Central memory CD4-positive, alpha-beta T cell (primary cell): ENCODE measurements at places on chromosomes 4 and X.

DNA sequence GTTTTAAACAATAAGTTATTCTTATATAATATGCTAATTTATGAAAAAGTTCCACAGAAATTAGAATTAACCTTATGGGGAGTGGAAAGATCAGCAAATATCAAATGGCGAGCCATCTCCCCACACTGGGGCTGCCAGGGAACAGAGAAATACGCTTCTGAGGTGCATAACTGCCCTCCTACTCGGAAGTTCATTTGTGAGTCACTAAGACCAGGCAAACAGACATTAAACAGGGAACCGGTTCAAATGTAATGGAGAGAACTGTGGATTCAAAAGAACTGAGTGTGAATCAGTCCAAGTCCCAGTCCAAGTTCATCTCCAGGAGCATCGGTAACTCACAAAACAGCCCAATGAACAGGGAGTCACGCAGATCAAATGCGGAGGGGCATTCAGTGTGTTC is 11.4 kb upstream of the S100G start:
- no peak for DNase-seq

DNA sequence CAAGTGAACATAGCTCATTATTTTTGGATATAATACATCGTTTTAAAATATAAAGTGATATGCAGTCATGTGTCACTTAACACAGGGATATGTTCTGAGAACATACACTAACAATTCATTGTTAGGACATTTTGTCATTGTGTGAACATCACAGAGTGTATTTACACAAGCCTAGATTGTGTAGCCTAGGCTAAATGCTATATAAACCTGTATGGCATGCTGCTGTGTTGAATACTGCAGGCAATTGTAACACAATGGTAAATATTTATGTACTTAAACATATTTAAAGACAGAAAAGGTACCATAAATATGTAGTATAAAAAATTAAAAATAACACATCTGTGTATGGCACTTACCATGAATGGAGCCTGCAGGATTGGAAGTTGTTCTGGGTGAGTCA is 44.9 kb upstream of the GPRIN3 start:
- DNase-seq: no peak

GRCh38 chr4:36652857-36653256 is 371.4 kb downstream of the DTHD1 start:
- no peak for DNase-seq

DNA sequence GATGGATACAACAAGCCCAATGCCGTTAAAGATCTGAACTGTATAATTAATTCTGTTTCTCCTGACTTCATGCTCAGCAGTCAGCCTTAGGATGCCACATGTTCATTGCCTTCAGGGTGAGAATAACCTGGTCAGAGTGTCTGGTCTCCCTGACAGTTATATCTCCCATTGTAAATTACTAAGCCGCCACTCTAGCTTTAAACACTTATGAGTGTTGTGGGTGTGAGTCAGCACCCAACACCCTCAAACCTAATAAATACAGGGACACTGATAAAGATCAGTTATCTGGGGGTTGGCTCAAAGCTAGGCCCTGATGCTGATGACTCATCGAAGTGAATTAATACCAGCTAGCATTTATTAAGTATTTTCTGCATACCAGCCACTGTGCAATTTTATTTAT is 64.9 kb upstream of the DYNLT3 start:
- no peak for DNase-seq

- no peak for DNase-seq
Observed at GRCh38 chr4:14368391-14368790, 633.9 kb upstream of the CPEB2 start.

- no peak for DNase-seq
Observed at GRCh38 chr4:98027827-98028226, 115.4 kb downstream of the STPG2 start.

DNA sequence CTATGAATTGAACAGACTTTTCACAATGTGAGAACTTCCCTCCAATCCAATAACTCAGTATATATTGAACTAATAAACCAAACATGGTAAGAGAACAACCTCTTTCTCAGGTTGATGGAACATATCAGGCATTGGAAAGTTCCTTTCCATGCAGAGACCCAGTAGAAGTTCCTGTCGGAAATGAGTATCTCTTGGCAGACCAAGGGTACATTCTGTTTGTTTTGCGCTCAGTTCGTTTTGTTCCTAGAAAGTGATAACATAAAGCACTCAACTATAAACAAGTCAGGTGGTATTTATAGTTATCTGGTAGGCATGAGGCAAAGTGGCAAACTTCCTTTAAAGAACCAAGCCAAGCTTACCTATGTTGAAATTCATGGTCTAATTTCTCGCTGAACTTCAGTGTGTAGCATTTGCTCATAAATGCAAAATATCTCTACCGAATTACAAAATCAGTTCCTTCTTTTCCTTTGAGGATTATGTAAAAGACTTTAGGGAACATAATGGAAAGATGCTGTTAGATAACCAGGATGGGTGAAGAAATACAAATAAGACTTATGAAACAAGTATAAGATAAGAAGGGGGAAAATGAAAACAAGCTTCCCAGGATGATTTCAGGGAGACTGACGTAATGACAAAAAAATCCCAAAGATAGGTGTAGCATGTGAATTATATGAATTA is 120.3 kb downstream of the ARHGAP24 start:
- no peak for DNase-seq

DNA sequence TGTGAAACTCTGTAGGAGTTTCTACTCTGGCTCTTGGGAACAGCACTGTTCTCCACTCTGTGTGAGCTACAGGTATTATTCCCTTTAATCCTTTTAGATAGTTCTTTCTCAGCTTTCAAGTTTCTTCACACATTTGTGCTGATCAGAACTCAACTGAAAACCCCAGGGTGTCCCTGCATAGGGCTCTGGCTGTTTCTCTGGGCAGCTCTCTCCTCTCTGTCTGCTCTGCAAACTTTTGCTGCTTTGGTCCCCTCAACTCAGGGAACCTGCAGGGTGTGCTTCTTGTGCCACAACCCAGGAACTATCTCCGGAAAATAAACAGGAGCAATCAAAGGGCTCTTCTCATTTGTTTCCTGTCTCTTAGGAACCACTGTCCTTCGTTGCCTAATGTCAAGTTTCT is 196.6 kb upstream of the GABRA2 start:
- no peak for DNase-seq

DNA sequence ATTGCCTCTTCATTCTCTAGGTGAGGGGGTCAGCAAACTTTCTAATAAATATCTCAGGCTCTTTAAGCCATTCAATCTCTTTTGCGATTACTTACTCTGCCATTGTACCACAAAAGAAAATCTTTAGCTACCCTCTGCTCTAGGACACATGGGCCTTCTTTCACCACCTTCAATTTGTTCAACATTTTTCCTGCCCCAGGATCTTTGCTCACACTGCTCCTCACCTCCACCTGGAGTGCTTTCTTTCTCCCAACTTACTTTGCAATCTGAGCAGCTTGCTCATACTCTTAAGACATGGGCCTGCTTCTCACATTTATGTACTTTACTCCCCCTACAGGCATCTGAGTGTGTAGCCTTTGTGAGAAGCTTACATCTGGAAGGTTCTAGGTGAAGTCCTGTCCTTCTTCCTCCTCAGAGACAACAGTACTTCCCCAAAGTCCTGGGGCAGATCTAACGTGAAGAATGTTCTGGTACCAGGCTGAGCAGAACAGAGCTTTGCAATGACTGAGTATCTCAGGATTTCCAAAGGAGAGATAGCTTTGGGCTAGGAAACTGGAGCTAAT is 55.0 kb upstream of the PRDM5 start:
- no peak for DNase-seq

DNA sequence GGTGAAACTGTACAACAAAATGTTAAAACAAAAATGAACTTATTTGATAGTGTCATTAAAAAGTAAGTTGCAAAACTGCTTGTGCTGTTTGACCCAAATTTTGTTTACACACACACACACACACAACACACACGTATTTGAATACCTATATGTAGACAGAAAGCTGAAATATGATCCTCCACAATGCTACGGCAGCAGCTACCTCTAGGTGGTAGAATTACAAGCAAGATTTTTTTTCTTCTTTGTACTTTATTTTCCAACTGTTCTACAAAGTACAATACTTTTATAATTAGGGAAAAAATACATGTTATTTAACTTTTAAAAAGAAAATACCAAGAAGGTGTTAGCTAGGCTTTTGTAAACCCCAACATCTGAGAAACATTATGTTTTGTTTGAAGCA is 1.2 kb downstream of the CYTL1 start:
- no peak for DNase-seq

- no peak for DNase-seq
Observed at GRCh38 chrX:149699761-149700160, 12.1 kb upstream of the MAGEA11 start.

- no peak for DNase-seq
Observed at GRCh38 chr4:3262208-3263052, 13.5 kb downstream of the MSANTD1 start.

DNA sequence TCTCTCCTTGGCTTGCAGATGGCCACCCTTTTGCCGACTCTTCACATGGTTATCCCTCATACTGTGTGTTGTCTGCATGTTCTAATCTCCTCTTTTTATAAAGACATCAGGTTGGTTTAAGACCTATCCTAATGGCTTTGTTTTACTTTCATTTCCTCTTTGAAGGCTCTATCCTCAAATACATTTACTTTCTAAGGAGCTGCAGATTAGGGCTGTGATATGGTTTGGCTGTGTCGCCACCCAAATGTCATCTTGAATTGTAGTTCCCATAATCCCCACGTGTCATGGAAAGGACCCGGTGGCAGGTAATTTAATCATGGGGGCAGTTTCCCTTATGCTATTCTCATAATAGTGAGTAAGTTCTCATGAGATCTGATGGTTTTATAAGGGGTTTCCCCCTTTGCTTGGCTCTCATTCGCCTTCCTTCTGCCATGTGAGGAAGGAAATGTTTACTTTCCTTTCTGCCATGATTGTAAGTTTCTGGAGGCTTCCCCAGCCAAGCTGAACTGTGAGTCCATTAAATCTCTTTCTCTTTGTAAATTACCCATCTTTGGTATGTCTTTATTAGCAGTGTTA is 204.5 kb downstream of the RELL1 start:
- DNase-seq: no peak
